ENCODE measurements at places on chromosomes 16 and 17.

GRCh38 chr17:7833011-7833794 is 814 bp upstream of the KDM6B start:
- DNase-seq: no peak

- DNase-seq: no peak
These were observed 2.3 kb downstream of the FDXR start for GRCh38 chr17:74870512-74870911.

DNA sequence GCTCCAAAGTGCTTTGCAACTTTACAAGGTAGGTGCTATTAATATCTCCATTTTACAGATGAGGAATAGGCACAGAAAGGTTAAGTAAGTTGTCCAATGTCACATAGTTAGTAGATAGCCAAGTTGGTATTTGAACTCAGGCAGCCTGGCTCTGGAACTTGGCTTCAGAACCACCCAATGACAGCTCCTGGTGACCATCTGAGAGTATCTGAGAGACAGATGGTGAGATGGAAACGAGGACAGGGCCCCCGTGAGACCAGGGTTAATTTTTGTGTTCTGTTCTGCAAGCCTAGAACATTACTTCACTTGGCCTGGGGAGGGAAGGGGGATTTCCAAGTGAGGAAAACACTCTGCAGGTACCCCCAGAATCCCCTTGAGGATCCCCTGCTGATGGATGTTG is 9.8 kb upstream of the TMEM132E start:
- no peak for DNase-seq

- DNase-seq: no peak
These were observed 28.8 kb upstream of the RMI2 start for GRCh38 chr16:11316331-11317015.

DNA sequence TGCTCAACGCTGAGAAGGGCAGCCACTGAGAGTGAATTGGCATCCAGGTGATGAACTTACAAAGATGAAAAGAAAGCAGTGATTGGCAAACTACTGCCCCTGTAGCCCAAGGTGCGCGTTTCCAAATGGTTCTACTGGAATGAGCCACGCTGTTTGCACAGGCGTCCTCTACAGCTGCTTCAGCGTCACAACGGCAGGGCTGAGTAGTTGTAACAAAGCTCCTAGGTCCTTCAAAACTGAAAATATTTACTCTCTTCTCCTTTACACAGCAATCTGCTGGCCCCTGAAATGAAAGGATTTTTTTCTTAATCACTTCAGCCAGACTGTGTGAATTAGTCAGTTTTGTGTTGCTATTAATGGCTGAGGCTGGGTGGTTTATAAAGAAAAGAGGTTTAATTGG is 107.2 kb upstream of the FOXF1 start:
- no peak for DNase-seq

DNA sequence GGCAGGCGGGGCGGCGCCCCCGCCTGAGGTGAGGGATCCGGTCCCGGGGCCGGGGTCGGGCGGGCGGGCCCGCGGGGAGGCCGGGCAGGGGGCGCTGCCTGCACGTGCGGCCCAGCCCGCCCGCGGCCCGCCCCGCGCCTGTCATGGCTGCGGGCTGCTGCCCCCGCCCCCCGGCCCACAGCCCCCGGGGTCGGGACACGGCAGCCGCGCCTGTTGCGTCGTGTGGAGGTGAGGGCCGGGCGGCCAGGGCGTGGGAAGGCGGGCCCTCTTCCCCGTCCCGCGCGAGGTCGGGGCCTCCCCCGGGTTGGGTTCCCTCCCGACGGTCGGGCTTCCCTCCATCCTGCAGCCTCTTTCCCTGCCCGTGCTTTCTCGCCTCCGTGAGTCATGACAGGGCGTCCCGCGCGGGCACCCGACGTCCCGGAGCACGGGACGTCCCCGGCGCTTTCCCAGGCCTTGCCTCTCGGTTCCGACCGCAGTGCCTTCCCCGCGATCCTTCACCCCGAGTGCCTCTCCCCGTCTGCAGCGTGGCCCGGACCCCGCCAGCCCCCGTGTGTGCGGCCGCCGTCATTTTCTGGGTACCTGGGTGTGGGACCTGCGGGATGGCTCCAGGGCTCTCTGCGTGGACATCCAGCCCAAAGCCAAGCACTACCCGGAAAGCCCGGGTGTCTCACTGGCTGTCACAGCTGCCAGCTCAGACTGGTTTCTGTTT is 76.7 kb downstream of the CHD9 start:
- DNase-seq: peak; percentile 75

GRCh38 chr17:39027455-39028035 is 60.3 kb upstream of the FBXO47 start:
- peak; percentile 47 for DNase-seq

GRCh38 chr16:56971768-56972043 is 10.0 kb downstream of the CETP start:
- no peak for DNase-seq

- DNase-seq: no peak
These were observed 120.6 kb downstream of the XYLT1 start for GRCh38 chr16:17350207-17350606.

- no peak for DNase-seq
These were observed 46.0 kb downstream of the CACNG1 start for GRCh38 chr17:67090341-67090740.

- no peak for DNase-seq
These were observed 49.3 kb downstream of the ABCC12 start for GRCh38 chr16:48106446-48106845.

GRCh38 chr17:81409190-81409935 is 14.1 kb downstream of the BAHCC1 start:
- no peak for DNase-seq

- DNase-seq: no peak
These were observed 6.7 kb upstream of the HIGD1B start for GRCh38 chr17:44840936-44841335.

- no peak for DNase-seq
These were observed 220.8 kb upstream of the MON1B start for GRCh38 chr16:76970087-76970744.

GRCh38 chr16:70788668-70789594 is 12.0 kb downstream of the VAC14 start:
- DNase-seq: peak; percentile 64

Data from left ventricle myocardium superior (tissue), 1 donor.